IMR-90 (cell line): ENCODE measurements at places on chromosomes 7 and 10.

DNA sequence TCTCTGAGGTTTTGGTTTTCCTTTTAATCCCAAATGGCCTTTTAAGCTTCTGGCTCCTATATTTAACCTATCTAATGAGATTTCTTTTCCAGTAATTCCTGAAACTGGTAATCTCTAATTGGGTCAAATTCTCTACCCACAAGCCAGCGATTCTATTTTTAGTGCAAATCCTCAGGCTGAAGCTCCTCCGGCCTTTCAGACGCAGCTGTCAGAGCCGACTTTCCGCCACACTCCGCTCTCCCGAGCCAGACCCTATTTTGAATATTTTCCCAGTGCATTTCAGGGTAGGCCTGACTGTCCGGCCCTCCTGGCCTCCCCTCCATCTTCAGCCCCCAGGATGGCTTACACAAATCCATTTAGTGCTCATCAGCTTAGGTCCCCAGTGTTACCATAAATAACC is 9.7 kb upstream of the ADCY1 start:
- no peak for DNase-seq

DNA sequence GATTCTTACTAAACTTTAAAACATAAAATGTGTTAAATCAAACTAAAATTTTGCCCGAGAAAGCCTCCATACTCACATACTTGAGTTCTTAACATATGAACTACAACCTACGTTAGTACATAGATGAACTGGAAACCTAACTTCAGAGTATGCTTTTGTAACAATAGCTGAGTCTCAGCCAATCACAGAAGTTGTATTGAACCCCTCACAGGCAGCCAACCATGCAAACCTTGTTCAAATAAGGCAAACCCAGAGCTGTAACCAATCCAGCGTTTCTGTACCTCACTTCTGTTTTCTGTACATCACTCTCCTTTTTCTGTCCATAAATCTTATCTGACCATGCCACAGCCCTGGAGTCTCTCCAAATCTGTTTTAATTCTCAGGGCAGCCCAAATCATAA is 157.3 kb upstream of the COL1A2 start:
- no peak for DNase-seq

DNA sequence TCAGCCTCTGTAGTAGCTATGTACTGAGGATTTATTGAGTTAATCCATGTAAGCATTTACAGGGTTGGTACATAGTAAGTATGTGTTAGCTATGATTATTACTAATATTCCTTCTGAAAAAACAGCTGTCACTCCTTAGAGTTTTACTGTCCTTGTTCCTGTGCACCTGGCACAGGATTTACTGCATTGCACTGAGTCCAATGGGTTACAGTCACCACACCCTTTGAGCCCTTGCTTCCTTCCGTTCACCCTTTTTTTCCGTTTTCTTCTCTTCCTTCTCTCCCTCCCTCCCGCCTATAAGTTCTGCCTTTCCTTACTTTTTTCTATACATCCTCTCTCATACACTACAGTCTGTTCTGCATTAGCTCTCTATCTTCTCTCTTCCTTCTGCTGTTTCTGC is 12.5 kb upstream of the CDK6 start:
- DNase-seq, result no peak

- peak; percentile 74 for DNase-seq
Observed at GRCh38 chr10:93475871-93476270, 6.3 kb downstream of the MYOF start.

GRCh38 chr10:18204039-18204835 is 64.0 kb downstream of the CACNB2 start:
- no peak for DNase-seq

- DNase-seq, result peak; percentile 61
Observed at GRCh38 chr7:27165089-27165995, at the start of gene HOXA9. HOXA9 (minus strand) TSS chr7:27165537; CDS start chr7:27165457, 80 bp downstream.

DNA sequence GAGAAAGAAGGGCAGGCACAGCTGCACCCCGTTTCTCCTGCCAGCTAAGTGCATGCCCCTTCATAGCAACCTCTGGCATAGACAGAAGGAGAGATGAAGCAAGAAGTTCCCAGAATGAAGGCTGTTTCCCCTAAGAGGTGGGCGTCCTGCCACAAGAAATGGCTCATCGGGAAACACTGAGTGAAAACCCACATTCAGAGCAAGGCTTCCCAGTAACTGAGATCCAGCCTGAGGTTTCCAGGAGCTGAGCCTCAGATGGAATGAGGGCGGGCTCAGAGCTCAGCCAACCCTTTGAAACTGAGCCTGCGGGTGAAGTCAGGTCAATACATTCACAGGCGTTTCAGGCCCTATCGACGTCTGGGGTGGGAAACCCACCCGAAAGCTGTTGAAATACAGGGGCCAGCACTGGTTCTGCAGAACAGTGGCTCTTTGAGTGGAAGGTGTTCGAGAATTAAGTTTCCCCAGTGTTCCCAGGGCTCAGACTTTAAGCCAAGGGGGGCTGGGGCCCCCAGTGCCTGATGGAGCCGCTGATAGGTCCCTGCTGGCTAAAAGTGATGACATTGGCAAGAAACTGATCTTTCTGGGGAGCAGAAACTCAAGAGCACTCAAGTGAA is 510.2 kb downstream of the RPS24 start:
- peak; percentile 94 for DNase-seq

GRCh38 chr10:19775296-19775695 is 40.9 kb upstream of the PLXDC2 start:
- no peak for DNase-seq

GRCh38 chr7:110852156-110852940 is 238.6 kb upstream of the LRRN3 start:
- peak; percentile 16 for DNase-seq

DNA sequence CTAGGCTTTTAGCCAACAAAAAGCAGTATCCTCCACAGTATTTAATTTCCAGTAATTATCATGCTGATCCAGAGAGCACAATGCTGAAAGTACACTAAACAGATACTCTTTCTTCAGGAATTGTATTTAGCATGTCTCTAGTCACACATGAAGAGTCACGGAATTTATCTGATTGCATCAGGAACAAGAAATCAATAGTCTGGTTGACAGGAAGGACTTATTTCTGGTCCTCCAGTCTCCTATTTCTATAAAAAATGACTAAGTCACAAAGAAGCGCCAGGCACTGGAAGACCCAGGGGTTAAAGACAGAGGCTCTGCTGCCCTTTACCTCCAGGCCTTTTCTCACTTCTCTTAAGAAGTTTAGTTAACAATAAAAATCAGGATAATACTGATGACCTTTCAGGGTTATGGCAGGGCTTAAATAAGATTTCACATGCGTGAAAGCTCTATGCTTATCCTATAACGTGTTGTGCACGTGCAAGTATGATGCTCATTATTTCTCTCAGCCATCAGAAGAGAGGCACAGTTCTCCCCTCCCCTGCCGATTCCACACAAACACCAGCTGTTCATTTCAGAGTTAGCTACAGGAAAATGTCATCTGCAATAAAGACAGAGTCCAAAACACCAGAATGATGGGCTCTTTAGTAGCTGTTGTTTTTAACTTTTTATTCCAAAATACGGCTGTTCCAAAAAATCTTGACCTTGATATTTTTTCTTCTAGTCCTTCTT is 36.9 kb downstream of the SLC26A4 start:
- no peak for DNase-seq

GRCh38 chr7:142323706-142324105 is 65.8 kb upstream of the PRSS58 start:
- DNase-seq, result no peak

- no peak for DNase-seq
Observed at GRCh38 chr7:133060004-133060403, 21.9 kb downstream of the CHCHD3 start.

DNA sequence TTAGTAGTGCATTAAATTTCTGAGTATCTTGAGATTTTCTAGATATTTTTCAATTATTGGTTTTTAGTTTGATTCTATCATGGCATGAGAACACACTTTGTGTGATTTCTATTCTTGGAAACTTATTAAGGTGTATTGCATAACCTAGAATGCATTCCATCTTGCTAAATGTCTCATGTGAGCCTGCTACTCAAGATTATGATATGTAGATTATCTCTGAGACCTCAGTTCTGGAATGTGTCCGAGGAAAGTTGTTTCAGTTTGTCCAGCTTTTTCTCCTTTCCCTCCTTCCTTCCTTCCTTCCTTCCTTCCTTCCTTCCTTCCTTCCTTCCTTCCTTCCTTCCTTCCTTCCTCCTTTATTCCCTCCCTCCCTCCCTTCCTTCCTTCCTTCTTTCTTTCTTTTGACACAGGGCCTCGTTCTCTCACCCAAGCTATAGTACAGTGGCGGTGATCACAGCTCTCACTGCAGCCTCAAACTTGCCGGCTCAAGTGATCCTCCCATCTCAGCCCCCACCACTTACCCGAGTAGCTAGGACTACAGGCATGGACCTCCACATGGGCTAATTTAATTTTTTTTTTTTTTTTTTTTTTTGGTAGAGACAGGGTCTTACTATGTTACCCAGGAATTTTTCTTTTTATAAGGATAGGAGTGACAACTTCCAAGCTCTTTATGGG is 7.6 kb downstream of the ITPRID1 start:
- DNase-seq, result no peak

DNA sequence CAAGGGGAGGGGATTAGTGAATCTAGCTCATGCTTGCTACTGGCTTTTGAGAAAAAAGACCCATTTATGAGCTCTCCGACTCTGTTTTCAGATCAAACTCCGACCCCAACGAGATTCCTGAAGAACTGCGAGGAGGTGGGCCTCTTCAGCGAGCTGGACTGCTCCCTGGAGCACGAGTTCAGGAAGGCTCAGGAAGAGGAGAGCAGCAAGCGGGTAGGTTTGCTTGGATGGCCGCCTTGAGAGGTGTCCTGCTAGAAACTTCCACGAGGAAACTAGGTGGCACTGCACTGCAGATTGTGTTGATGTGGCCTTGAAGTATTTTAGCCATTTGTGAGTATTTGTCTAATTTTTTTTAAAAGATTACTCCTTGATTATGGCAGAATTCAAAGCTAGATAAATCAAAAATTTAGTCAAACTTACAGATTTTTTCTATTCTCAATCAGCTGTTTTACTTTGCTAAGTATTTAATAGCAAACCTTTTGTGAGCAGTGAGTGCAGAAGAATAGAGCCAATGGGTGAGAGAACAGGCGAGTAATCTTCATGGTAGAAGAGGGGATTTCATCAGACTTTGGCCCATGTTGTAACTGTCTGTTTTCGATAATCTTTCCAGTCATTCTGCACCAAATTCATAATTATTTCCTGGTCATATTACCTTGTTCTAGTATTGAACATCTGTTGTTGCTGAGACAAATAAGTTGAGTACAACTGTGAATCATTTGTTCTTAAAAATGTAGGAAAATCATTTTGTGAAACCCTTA is 95.4 kb downstream of the CREB5 start:
- no peak for DNase-seq

GRCh38 chr10:22833781-22834180 is 94.1 kb upstream of the ARMC3 start:
- DNase-seq, result no peak

DNA sequence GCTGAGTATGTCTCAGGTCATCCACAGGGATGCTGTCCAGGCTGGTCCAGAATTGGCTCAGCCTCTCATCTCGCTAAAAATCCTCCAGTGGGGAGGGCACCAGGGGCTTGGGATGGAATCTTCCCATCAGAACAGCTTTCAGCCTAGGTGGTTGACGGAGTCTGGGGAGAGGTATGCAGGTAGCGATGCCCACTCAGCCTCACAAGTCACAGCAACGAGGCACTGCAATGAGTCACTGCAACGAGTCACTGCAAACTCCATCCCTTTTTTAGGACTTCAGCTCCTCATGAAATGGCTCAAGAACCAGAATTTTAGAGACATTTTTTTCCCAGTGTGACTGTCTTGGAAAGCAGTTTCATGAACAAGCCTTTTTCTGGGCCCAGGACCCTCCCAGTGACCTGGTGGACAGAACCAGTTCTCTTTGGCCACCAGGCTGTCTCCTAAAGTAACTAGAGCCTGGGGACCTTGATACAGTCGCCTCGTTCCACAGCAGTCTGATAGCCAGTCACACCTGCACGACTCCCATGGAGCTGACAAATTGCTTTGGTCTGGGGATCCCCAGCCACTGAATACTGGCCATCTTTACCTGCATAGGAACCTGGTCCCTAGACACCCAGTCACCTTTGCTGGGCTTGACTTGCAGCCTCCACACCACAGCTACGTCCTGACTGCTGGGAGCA is 41.3 kb upstream of the PPP2R2D start:
- no peak for DNase-seq

- DNase-seq, result no peak
Observed at GRCh38 chr7:50189371-50189770, 96.3 kb upstream of the ZPBP start.

DNA sequence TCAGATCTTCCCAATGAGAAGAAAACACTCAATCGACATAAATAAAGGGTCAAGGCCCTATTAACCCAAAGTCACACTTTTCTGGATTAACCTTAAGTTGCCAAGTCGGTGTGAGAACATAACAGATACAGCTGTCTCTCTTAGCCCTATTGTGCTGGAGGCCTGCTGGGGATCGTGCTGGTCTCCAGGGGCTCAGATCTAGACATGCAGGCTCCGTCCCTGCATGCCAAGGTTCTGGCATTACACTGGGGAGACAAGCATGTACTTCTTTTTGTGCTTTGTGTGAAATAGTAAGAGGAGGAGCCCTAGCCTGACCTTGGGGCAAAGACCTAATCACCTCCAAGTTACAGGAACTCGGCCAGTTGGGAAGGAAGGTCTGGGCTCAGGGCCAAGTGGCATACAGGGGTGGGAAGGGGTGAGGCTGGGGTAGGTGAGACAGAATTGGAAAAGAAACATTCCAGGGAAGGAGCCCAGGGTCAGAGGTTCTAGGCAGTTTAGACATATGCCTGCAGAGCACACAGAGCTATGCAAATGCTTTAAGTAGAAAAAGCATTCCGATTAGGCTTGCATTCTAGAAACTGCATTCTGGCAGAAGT is 216.4 kb downstream of the HECW1 start:
- DNase-seq, result no peak

GRCh38 chr7:77308792-77309191 is 107.4 kb downstream of the GSAP start:
- DNase-seq, result no peak

- DNase-seq, result peak; percentile 52
Observed at GRCh38 chr7:134692344-134692705, 45.7 kb downstream of the BPGM start.

DNA sequence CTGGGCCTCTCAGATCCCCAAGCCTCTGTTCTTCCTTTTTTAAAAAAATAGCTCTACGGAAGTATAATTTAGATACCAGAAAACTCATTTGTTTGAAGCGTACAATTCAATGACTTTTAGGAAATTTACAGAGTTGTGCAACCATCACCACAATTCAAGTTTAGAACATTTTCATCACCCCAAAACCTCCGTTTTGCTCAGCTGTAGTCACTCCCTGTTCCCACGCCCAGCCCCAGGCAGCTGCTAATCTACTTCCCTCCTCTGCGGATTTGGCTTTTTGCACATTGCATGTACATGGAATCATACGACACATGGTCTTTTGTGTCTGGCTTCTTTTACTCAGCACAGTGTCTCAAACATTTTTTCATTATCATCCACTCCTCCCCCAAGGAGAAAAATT is 229.2 kb downstream of the TCF7L2 start:
- DNase-seq, result no peak

GRCh38 chr10:117684672-117685211 is 142.2 kb downstream of the EMX2 start:
- DNase-seq, result no peak

- no peak for DNase-seq
Observed at GRCh38 chr10:107144490-107144889, 20.0 kb downstream of the SORCS1 start.

GRCh38 chr10:104766341-104766740 is 125.3 kb downstream of the SORCS3 start:
- DNase-seq, result no peak
